Bronchial epithelial cell (primary cell): ENCODE measurements at places on chromosomes 1 and 21.

- DNase-seq = no peak
Observed at GRCh38 chr1:164926107-164926506, 367.1 kb downstream of the PBX1 start.

DNA sequence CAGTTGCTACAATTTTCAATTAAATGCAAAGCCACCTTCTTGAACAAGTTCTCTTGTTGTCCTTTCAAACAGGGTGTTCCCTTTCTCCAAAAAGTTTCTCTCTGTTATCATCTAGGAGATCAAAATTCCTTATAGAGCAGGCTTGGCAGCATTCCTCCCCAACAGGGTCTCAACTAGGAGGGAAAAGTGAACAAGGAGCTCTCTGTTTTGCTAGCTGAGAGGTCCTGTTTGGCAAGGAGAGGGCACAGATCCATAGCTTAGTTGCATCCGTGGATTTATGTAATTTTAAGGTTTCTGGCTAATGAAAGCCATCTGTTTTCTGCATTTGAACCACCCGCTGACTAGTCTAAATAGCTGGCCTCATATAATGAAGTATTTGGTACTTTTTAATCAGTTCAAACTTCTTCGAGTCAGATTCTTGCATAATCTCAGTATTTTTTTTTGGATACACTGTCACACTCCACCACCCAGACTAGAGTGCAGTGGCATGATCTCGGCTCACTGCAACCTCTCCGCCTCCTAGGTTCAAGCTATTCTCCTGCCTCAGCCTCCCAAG, 54.0 kb downstream of the APP start:
- DNase-seq = no peak

GRCh38 chr1:231806623-231807495, 180.3 kb downstream of the DISC1 start:
- peak; percentile 34 for DNase-seq

DNA sequence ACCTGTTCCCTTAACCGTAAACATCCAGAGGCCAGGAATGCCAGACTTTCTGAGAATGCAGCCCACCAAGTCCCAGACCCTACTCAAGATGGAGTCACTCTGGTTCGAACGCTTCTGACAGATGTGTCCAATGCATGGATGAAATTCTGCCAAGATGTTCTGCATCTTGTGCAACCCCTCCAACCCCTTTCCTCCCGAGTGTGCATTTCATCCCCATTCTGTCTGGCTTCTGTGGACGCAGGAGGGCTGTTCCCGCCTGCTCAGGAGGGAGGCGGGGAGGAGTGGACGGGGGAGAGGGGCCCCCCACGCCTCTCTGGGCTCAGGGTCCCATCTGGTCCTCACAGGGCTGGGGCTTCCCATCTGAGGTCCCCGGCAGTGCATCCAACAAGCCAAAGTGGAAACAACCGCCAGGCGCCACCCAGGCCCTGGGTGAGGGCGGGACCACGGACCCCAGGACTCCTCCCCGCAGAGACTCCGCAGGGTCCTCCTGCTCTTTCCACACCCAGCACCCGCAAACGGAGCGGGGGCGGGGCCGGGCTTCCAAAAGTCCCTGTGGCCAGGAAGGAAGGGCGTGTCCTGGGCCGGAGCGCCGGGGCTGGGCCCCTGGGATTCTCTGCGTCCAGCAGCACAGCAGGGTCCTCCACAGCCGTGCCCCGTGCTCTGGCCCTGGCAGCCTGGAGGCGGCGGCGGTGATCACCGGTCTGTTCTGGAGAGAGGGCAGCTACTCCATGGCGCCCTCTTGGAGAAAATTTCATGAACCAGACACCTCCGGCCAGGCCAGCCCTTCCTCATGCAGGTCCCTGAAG, 27.8 kb upstream of the SUMO3 start:
- DNase-seq = peak; percentile 19

- no peak for DNase-seq
Observed at GRCh38 chr1:18401921-18402320, 78.8 kb upstream of the KLHDC7A start.

- DNase-seq = no peak
Observed at GRCh38 chr1:97034651-97035050, 313.1 kb downstream of the PTBP2 start.

DNA sequence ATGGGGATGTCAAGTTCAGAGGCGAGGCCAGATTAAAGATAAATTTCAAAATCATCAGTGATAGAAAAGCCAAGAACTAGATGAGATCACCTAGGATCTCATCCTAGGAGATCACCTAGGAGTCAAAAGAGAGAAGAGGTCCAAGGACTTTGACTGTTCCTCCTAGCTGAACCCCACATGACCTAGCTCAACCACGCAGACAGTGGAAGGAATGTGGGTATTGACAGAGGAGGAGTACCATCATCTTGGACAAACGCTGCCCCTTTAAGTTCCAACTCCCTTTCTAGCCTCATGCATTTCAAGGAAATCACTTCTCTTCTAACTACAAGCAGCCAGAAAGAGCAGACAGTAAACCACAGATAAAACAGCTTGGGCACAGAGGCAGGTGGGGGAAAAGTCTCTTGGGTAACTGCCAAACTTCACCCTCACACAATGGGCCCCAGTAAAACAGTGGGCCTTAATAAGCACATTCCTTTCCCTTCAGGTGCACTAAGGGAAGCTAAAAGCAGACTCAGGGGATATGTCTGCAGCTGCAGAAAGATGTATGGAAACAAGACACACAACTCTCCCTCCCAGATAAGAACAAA, 12.5 kb upstream of the FAM76A start:
- DNase-seq = no peak

- no peak for DNase-seq
Observed at GRCh38 chr1:40075266-40075665, 21.8 kb downstream of the PPT1 start.

- DNase-seq = no peak
Observed at GRCh38 chr1:20179371-20180128, 6.3 kb upstream of the UBXN10 start.

DNA sequence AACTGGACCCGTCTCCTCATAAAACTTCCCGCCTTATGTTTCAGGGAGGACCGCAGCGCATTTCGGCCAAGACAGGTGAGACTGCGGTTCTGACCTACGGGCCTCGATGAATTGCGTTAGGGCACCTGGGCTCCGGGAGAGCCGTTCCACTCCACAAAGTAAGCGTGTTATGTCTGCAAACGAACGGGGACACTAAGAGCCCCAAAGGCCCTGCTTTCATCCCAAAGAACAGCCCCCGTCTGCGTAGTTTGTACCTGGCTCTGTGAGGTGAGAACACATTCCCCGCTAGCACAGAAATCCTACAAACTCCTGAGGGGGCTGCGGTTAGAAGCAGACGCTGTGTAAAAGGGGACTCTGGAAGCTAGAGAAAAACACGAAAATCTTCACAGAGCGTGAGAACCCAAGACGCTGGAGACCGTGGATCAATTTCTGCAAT, 41.6 kb upstream of the PPIAL4F start:
- no peak for DNase-seq

- DNase-seq = no peak
Observed at GRCh38 chr1:94562519-94563260, 21.1 kb upstream of the F3 start.

DNA sequence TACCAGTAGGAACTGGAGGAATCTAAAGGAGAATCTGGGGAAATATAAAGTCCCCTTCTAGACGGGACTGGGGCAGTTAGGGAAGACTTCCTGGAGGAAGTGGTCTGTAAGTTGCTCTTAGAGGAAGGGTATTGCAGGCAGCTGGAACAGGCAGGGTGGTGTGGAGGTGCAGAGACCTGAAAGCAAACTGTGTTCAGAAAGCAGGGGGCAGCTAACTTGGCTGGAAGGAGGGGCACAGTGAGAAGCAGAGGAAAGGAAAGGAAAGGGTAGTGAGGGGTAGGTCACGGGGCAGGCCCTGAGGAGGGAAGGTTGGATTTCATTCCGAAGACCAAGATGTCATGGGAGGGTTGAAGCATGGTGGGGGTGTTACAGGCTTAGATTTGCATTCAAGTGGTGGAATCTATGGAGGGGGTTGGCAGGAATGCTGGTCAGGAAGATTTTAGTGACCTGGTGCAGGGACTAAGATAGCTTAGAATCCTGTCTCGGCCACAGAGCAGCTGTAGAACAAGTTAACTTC, 240.7 kb downstream of the FOXD2 start:
- no peak for DNase-seq

GRCh38 chr1:245871915-245872314, 635.2 kb downstream of the SMYD3 start:
- DNase-seq = no peak

DNA sequence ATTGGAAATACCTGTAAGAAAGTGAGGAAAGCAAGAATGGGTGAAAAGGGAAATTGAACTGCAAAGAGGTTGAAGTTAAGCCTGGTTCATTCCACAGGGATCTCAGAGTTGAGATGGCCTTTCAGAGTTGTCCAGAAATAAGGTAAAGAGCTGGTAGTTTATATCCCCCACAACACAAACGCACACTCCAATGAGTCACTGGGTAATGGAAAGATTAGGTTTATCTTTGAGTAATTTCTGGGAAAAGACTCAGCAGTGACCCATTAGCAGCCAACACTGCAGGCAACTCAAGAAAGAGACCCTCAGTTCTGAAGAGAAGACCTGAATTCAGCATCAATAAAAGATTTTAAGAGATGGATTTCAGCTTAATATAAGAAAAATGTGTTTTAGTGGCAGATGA, 485.5 kb downstream of the PTPRC start:
- DNase-seq = no peak

DNA sequence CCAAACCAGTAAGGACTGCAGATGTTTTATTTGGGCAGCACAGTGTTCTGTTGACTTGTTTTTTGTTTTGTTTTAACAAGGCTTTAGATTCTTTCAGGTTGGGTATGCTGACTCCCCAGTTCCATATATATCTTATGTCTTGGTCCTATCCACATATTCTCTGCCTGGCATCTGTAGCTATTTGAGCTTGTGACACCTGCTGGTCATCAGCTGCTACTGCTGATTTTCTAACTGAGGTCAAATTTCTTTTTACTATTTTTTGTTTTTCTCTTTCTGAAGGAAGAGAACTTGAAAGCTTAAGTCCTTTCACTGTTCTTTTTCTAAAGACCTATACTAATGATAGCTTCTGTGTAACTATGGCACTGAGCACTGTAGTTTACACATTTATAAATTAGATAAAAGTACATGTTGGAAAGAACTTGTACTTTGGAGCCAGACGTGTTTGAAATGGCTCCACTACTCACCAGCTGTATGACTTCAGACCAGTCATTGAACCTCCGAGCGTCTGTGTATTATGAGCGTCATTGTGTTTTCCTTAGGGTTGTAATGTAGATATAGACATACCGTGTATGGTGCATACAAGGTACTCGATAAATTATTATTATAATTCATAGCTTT, 109.4 kb downstream of the NRDC start:
- peak; percentile 67 for DNase-seq

DNA sequence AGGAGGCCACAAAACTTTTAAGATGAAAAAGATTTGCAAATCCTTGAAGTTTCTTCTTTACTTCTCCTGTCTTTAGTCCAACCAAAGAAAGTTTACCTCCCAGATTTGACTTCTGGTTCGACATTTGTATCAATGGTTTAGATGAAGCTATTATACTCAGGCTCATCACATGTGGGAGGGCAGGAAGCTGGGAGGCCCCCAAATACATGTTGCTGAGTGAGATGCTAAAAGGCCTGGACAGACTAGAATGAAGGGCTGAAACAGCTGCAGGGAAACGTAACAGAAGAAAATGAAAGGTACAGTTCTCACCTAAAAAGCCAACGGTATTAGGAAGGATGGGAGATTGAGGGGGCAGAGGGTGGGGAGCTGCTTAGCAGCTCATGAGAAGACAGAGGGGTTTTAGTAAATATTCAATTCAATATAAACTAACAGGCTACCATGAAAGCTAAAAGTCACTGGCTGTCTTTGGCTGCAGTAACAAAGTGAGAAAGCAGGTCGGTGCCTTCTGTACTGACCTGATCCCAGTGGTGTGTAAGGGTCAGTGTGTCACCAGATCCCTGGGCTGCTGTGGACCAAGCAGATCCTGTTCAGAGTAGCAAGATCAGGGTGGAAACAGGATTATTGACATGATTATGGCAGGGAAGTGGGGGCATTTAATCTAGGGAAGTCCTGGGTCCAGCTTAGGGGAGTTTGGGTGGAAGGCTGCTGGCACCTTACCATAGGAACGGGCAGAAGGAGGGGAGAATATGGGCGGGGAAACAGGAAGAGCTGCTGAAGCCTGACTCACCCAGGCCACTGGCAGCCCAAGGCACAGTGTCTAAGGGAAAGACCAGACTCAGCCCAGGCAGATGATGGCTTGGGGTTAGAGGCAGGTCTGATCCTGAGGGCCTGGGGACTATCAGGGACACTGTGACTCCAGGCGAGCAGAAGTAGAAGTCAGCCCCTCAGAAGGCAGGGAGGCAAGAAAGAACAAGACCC, 60.4 kb downstream of the KCNN3 start:
- DNase-seq = peak; percentile 74

DNA sequence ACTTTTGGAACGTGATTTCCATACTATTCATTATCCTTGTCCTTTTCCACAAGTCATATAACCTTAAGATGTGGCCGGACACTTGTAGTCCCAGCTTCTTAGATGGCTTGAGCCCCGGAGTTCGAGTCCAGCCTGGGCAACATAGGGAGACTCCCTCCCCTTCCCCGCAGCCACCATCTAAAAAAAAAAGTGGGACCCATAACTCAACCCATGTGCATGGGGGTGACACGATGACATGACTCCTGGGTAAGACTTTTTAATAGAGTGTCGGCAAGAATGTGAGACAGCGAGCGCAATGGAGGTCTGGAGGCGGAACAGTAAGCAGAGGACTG, 25.7 kb downstream of the MIA3 start:
- no peak for DNase-seq

DNA sequence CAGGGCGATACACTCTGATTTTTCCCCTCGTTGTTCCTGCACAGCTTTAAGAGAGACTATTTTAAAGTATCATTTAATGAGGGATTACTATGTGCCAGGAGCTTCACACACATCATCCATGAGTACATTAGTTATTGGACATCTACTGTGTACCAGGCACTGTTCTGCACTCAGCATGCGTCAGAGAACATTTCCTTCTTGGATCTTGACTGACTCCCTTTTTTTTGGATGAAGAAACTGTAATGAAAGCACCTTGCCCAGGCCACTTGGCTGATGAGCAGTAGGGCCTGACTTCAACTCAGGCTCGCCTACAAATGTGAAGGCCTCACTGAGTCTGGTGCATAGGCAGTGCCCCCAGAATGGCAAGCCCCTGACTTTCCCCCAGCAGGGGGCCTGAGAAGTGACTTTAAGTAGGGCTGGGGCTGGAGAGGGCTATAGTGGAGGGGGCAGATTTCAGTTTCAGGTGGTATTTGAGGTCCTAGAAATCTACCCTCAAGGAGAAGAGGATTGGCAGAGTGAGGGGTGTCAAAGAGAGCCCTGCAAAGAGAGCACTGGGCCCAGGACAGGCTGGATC, 50.0 kb downstream of the PTPRU start:
- no peak for DNase-seq

DNA sequence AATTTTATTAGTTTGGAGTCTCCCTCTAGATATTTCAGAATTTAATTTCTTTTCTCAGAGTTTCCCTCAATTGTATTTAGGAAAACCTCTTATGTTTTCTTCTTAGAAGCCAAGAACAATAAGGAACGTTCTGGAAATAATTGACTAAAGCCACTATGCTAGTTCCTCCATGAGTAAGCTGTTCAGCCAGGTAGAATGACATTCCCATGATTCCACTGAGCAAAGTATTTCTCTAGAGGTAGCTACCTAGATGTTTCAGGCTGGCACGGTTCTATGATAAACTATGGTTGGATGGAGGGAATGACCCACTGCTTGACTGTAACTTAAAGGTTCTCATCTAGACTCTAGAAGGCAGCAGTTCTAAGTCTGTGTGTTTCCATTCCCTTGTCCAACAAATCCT, 62.4 kb downstream of the CLDN17 start:
- DNase-seq = no peak
